ENCODE measurements at places on chromosomes 5 and 9.

DNA sequence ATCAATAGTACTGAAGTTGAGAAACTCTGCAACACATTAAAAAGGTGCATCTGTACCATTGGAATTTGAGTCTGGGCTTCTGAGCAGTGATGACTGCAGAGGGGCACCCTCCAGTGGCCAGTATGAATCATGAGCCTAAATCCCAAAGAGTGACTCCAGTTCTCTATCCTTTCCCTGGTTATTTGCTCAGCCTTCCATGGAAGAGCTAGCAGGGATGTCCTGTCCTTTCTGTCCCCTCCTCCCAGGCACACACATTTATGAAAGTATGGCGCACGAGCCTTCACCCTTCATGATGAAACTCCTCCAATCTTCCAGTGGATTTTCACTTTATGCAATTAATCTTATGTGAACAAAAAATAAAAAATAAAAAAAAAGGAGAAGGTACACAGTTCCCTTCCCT is 81.0 kb downstream of the ESM1 start:
- DNase-seq: peak; percentile 38

GRCh38 chr5:143914756-143915155 is 102.8 kb downstream of the HMHB1 start:
- DNase-seq: no peak

DNA sequence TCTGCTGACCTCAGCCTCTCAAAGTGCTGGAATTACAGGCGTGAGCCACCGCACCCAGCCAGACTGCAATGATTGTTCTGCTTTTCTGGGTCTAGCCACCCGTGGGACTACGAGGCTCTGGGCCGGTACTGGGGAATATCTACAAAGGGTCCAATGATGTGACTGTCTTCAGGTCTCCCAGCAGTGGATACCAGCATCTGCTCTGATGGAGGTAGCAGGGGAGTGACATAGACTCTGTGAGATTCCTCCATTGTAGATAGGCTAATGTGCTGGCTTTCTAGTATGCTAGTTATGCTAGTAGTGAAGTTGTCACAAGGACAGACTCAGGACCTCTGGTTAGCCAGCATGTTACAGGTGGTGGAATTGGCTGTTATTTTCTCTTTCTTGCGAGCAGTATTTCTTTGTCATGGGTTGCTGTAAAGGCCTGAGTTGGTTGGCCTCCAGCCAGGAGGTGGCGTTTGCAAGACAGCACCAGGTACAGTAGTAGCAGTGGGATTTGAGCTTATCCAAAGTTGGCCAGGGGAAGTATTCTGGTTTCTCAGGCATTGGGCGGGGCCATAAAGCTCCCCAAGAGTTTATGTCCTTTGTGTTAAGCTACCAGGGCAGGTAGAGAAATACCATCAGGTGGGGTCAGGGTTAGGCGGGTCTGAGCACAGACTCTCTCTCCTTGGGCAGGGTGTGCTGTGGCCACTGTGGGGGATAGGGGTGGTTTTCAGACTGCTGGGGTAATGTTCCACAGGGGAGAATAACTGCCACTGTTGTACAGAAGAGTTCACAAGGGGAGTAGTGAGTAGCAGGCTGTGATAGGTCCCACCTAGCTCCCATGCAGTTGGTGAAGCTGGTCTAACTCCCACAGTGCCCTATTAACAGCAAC is 105.2 kb downstream of the SGCD start:
- no peak for DNase-seq

DNA sequence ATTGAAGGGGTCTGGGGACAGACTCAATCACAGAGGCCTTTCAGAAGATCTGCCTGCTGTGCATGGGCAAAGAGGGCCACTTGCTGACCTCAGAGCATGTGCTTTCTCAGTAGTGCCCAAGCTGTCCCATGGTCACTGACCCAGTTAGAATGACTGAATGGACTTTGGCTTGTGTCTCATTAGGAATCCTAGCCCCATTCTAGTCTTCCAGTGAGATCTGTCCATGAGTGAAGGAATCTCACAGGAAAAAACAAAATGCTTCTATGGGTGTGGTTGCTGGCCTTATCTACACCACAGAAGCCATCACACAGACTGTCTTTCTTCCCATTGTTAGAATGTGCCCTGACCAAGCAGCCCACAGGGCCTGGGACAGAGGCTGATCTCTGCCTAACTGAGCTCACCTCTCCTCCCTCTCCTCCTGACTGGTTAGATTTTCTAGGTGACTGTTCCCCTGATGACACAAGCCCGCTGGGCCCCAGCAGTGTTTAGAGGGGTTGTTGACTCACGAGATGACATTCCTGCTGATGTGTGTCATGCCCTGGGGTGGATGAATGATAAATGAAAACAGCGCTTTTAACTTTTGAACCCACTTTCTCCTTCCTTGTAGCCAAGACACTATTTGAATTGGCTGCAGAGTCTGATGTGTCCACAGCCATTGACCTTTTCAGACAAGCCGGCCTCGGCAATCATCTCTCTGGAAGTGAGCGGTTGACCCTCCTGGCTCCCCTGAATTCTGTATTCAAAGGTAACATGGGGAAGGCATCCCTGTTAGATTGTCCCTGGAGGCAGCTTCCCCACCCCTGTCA is 24.8 kb downstream of the TGFBI start:
- peak; percentile 85 for DNase-seq

- peak; percentile 15 for DNase-seq
Measured at GRCh38 chr5:6435356-6435755, 13.3 kb upstream of the UBE2QL1 start.

Measured in kidney capillary endothelial cell (primary cell).